Ovary (tissue), 10 donors: ENCODE measurements at places on chromosomes 1 and 21.

DNA sequence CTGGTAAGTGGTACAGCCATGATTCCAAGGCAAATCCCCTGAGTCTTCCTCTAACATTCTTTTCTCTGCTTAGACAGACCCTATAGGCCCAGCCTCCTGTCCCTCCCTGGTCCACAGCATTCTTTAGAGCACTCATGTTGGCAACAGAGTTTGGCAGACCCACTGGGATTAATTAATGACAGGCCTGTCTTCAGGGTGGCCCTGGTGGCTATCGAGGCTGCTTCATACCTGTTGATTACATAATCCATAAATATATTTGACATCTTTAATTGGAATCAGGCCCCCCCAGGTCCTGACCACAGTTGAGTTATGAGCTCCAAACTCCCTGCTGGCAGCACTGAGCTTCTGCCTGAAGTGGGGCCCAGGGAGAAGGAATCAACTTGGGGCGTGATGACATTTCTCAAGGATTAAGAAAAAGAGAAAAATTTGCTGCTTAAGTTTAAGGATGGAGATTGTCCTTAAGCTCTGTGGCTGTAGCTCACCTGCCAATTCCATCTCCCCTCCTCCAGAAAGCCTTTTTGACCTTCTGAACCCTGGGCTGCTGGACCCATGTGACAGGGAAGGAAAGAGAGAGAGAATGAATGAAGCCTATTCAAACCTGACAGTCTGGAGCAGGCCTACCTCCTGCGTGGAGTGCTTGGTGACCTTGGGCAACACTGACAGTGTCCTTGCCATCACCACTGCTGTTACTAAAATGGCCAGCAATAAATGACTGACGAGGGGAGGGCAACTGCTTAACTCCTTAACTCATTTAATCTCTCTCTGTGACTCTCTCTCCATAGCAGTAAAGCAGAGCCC, 156.6 kb downstream of the TRABD2B start:
- DNase-seq = no peak

DNA sequence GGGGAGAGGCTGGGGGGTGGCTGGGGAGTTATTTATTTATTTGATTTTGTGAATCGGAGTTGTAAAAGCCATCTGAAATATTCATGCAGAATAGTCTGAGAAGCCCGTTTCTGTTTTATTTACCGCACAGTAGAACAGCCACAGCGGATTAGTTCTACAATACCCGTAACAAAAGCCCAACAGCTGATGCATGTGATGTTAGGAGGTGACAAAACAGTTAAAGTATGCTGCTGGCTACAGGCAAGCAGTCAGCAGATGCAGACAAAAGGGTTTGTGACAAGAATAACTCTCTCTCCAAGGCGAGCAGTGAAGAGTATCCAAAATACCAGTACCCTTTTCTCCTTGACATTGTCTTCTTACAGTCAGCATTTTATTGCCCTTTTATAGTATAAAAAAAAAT, 42.0 kb downstream of the PROX1 start:
- DNase-seq = no peak

- DNase-seq = no peak
These were observed 68.8 kb downstream of the GRIK3 start for GRCh38 chr1:36965275-36966159.

DNA sequence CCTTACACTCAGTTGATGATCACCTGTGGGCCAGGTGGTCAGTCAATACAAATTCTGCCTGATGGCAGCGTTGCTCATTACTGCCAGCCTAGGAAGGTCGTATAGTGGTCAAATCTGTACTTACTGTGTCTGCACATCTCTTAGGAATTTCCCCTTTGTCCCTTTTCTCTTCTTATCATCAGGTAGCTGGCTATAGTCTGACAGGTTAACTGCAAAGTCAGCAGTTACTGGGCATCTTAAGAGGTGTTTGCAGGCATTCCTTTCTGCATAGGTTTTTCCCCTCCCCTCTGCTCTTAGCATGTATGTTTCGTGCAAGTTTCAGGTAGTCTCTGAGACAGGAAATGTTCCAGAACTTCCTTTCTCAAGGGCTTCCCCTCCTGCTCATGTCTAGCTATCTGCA, 298.7 kb downstream of the LRRIQ3 start:
- no peak for DNase-seq

GRCh38 chr21:21807598-21807903, 809.3 kb downstream of the NCAM2 start:
- no peak for DNase-seq

DNA sequence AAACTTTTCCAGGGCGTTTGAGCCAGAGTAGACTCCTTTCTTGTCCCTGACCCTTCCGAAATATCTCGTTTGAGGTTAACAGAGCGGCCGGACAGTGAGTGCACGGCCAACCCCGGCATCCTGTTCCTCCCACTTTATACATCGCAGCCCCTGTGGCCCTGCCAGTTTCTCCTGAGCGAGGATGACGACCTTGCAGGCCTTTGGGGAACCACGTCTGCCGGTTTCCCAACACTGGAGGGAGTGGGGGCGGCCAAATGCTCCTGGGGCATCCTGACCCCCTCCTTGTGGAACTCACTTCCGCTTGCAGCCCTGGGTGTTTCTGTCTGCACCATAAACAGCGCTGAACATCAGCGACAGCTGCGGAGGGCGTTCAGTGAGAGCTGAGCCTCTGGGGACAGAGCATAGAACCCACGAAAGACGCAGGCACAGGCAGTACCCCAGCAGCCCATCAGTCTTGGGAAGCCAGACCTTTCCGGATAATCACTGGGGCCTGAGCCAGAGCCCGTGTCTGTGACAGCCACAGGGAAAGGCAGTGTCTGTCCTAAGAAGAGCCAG, 4.8 kb upstream of the KCNAB2 start:
- peak; percentile 78 for DNase-seq

GRCh38 chr1:84155517-84155916, 11.4 kb downstream of the PRKACB start:
- no peak for DNase-seq

GRCh38 chr1:184322253-184322652, 64.6 kb upstream of the C1orf21 start:
- no peak for DNase-seq
